ENCODE measurements at places on chromosomes 4 and X. TPM values are rescaled to one million over a fixed set of nuclear protein-coding genes. Genes with fewer than 3 reads are reported as not detected.

- no peak overlapping the region for H3K27ac ChIP-seq
- no peak overlapping the region for H3K4me3 ChIP-seq
- DNase-seq, result no peak
- H3K4me1 ChIP-seq, result peaks cover 10% of the 10 kb centered on the region
- H3K36me3 ChIP-seq, result no peaks in the 10 kb centered on the region
These were observed 28.2 kb downstream of the SAT1 start for GRCh38 chrX:23811108-23811651.

Gene RAB40A
- total RNA-seq, result 0.10 TPM

DNA sequence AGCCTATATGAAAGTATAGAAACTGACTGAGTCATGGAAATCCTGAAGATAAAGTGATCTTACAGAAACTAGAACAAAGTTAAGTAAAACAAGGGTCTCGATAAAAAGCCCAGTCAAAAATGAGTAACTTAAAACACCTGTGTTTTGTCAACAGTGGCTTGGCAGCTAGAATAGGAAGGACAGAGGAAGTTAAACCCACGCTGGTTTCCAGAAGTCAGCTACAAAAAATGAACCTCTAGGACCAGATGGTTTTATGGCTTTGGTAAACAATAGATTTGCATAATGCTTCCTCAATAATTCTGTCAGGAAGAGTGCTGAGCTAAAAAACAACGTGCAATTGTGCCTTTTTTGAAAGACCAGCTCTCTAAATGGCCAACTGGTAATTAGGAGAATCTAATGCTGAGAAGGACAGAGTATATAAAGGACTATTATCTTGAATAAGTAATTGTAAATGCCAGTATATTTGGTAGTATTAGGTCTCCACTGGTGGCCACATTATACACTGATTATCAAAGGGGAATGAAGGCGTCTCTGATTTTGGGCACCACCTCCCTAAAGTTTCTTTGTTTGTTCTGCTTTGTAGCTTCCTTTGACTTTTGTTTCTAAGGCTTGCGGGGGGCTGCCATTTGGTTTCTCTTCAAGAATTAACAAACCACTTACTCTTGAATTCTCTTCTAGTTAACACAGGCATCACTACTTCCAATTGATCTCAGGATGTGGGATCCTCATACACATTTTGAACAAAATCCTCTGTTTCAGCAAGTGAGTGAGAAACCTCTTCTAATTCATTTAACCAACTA lies 72.2 kb upstream of the PPP3CA start:
- H3K4me1 ChIP-seq, result no peaks in the 10 kb centered on the region
- DNase-seq, result no peak
- H3K27me3 ChIP-seq, result no peaks in the 10 kb centered on the region
- no peak overlapping the region for H3K4me3 ChIP-seq

- H3K27me3 ChIP-seq, result 0 out of 2 replicates have a peak, but pooled peaks cover 2% of the 10 kb centered on the region
- no peak overlapping the region for H3K27ac ChIP-seq
- H3K36me3 ChIP-seq, result no peaks in the 10 kb centered on the region
- DNase-seq, result no peak
- H3K4me3 ChIP-seq, result no peak overlapping the region
These were observed 168.0 kb downstream of the BANK1 start for GRCh38 chr4:101958547-101958946.

DNA sequence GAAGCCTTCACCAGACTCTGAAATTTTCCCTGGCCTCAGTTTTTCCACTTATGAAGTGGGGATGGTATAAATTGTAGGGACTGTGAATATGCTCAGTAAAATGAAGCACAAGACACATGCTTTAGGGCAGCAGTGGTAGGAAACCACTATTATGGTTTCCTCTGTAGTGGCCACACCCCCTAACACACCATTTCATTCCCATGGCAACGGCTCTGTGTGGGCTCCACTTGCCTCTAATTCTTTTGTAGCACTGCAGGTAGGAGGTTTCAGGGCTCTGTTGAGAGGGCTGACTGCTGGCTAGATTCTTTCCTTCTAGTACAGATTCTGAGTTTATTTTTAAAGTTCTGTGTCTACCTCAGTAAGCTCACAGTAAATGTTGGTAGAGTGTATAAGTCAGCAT lies 3.5 kb upstream of the VMA21 start:
- peaks cover 3% of the 10 kb centered on the region for H3K27me3 ChIP-seq
- peaks cover 8% of the 10 kb centered on the region for H3K4me1 ChIP-seq

DNA sequence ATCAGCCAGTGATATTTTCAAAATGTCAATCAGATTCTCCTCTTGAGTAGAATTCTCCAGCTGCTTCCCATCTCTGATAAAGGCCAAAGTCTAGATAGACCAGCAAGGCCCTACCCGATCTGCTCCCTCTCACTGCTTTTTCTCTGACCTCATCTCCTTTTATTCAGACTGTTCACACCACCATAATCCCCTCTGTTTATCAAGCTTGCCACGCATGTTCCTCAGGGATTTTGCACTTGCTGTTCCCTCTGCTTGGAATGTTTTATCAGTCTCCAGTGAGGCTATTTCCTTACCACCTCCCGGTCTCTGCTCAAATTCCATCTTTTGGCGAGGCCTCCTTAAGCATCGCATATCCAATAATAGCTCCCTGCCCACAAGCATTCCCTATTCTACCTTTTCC lies 20.1 kb downstream of the NOCT start:
- no peak for DNase-seq
- peaks cover 21% of the 10 kb centered on the region for H3K36me3 ChIP-seq
- peaks cover 46% of the 10 kb centered on the region for H3K4me1 ChIP-seq
- no peak overlapping the region for H3K27ac ChIP-seq
- no peak overlapping the region for H3K4me3 ChIP-seq
- H3K27me3 ChIP-seq, result peaks cover 5% of the 10 kb centered on the region

GRCh38 chrX:108090491-108091263 lies 665 bp downstream of the PSMD10 start:
- DNase-seq, result peak; percentile 61
- H3K4me3 ChIP-seq, result no peak overlapping the region
- peaks cover 19% of the 10 kb centered on the region for H3K4me1 ChIP-seq
- no peak overlapping the region for H3K27ac ChIP-seq
- no peaks in the 10 kb centered on the region for H3K27me3 ChIP-seq

Gene DGKK
- not detected for total RNA-seq

- no peak for DNase-seq
- H3K36me3 ChIP-seq, result no peaks in the 10 kb centered on the region
- no peak overlapping the region for H3K4me3 ChIP-seq
- H3K27me3 ChIP-seq, result peaks cover 40% of the 10 kb centered on the region
- peaks cover 6% of the 10 kb centered on the region for H3K4me1 ChIP-seq
These were observed 73.0 kb downstream of the ABLIM2 start for GRCh38 chr4:8085491-8086117.

DNA sequence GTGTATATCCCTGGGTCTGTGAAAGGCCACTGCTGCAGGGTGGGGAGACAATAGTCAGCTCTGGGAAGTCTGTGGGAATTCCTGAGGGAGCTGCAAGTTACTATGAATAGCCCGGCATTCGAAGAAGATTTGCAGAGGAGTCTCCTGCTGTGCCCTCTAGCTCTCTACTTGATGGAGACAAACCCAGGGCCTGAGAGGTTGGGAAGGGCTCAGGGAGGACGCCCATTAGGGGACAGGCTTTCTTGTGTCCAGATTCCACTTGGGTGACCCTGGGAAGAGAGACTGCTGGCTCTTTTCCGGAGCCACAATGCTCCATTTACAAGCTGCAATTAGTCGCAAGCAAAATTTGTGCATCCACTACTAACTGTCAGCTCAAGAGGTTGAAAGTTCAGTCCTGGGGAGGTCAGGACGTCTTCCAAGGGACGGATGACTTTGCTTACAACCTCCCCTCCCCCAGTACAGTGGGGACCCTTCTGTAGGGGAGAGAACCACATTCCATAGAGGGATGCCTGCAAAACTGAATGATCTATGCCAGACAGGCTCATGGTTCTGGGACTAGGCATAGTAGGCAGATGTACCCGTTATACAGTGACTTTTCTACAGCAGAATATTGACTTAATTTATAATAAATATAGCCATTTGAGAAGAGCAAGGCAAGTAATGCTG lies 48.2 kb upstream of the PHOX2B start:
- H3K27ac ChIP-seq, result no peak overlapping the region
- H3K4me3 ChIP-seq, result no peak overlapping the region
- no peaks in the 10 kb centered on the region for H3K36me3 ChIP-seq

DNA sequence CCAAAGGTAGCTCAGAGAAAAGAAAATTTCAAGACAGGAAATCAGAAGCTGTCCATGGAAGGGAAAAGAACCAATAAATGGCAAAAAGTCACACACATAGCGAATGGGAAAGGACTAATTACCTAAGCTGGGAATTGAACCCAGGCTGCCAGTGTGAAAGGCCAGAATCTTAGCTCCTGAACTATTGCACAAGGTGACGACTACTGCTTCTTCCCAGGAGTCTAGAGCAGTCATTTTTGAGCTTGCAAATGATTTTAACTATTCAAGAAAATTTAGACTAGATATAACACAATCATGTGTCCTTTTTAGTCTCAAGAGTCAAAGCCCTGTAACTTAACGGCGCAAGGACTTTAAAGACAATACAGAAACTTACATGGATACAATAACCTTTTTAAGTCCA lies 34.1 kb upstream of the ZNF81 start:
- H3K4me1 ChIP-seq, result no peaks in the 10 kb centered on the region
- H3K27ac ChIP-seq, result no peak overlapping the region

Gene GAGE12H
- not detected for total RNA-seq

DNA sequence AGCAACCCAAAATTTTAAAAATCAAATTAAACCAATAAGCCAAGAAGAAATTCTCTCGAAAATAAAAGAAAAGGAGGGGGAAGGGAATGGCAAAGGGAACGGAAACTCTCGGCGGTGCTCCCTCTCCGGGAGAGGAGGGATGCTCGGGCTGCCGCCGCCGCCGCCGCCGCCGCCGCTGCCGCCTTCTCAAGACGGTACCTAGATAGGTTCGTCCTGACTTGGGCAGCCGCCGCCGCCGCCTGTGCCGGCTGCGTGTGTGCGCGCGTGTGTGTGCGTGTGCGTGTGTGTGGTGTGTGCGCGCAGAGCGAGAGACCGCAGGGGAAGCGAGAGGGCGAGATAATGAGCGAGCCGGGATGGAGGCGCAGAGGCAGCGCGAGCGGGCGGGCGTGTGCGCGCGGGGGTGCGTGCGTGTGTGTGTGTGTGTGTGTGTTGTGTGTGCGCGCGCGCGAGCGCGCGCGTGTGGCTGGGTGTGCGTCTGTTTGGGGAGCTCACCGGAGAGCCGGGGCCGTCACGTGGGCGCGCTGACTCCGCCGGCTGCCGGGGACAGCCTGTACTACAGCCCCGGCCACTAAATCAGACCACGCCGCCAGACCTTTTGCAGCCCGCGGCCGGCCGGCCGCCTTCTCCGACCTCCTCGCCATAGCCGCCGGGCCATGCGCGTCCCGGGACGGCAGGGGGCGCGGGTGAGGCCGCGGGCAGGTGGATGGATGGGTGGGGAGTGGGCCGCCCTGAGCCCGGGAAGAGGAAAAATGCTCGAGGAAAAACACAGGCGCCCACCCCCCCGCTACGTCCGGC lies 111.6 kb downstream of the DHX15 start:
- H3K4me3 ChIP-seq, result peak overlapping the region; percentile 96
- peak; percentile 82 for DNase-seq
- no peaks in the 10 kb centered on the region for H3K36me3 ChIP-seq

Gene RAI2
- not detected for total RNA-seq

Gene GRIA3
- 23.4 TPM for total RNA-seq

GRCh38 chrX:18542131-18542530 lies 116.7 kb downstream of the CDKL5 start:
- no peaks in the 10 kb centered on the region for H3K27me3 ChIP-seq
- no peak overlapping the region for H3K4me3 ChIP-seq
- H3K36me3 ChIP-seq, result no peaks in the 10 kb centered on the region
- H3K27ac ChIP-seq, result no peak overlapping the region
- no peak for DNase-seq
- no peaks in the 10 kb centered on the region for H3K4me1 ChIP-seq

GRCh38 chrX:33686105-33686504 lies 446.0 kb downstream of the FAM47A start:
- H3K4me3 ChIP-seq, result no peak overlapping the region
- no peaks in the 10 kb centered on the region for H3K4me1 ChIP-seq
- no peaks in the 10 kb centered on the region for H3K27me3 ChIP-seq
- no peaks in the 10 kb centered on the region for H3K36me3 ChIP-seq
- no peak for DNase-seq

DNA sequence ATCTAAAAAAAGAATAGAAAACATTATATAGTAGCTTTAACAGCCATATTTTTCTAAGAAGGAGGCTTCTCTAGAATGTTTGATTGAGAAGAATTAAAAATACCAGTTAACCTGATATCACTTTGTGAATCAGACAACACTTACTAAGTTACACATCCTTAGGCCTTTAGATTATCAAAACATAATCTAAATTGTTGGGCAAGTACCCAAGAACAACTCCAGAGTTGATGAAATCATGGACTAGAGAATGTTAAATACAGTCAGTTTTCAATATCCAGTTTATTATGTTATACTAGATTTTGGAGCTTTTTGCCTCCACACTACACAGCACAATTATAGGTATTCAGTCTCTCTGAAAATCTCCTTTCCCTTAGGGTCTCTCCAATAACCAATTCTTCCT lies 39.6 kb downstream of the ARL13A start:
- peaks cover 5% of the 10 kb centered on the region for H3K36me3 ChIP-seq
- H3K4me1 ChIP-seq, result peaks cover 11% of the 10 kb centered on the region
- H3K27ac ChIP-seq, result no peak overlapping the region
- H3K27me3 ChIP-seq, result no peaks in the 10 kb centered on the region
- no peak overlapping the region for H3K4me3 ChIP-seq
- DNase-seq, result peak; percentile 7

DNA sequence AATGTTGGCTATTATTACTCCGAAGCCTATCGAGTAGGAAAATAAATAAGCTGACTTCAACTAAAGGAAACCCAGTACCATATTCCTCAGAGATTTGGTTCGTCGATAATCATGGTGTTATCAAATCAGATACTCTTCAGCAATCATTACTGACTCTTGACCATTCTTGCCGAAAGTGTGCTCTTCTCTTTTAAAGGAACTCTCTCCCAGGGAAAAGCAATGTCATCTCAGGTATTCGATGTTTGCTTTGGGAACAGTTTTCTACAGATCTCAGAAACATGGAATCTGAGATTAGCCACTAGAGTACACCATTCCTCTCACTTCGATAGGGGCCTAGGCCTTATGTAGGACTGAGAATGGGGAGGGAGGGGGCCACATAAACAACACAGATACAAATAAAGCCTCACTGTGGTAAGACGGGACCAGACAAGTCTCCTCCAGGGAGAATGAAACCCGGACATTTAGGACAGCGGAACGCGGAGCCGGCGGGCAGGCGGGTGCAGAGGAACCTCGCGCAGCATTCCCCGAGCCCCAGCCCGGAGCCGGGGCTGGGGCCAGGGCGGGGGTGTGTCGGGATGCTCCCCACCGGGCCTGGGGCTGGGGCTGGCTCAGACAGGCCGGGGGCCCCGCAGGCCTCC lies 581 bp downstream of the DNAJB14 start:
- no peak for DNase-seq
- peaks cover 8% of the 10 kb centered on the region for H3K27me3 ChIP-seq
- H3K4me1 ChIP-seq, result peaks cover 45% of the 10 kb centered on the region
- H3K27ac ChIP-seq, result peak overlapping the region; percentile 98

Gene TRIM61
- not detected for total RNA-seq

- H3K4me1 ChIP-seq, result peaks cover 35% of the 10 kb centered on the region
- H3K27ac ChIP-seq, result peak overlapping the region; percentile 97
- peak; percentile 9 for DNase-seq
- peak overlapping the region; percentile 98 for H3K4me3 ChIP-seq
These were observed 30.7 kb downstream of the ARHGEF9 start for GRCh38 chrX:63754136-63754859.

- H3K27me3 ChIP-seq, result peaks cover 4% of the 10 kb centered on the region
- DNase-seq, result no peak
- H3K4me1 ChIP-seq, result peaks cover 15% of the 10 kb centered on the region
- H3K27ac ChIP-seq, result no peak overlapping the region
- no peaks in the 10 kb centered on the region for H3K36me3 ChIP-seq
- no peak overlapping the region for H3K4me3 ChIP-seq
These were observed 13.4 kb upstream of the TNIP3 start for GRCh38 chr4:121177246-121178137.

Measured in HFFc6 (cell line).